Thoracic aorta endothelial cell (primary cell): ENCODE measurements at places on chromosomes 11 and 22. TPM values are rescaled to one million over a fixed set of nuclear protein-coding genes. Genes with fewer than 3 reads are reported as not detected.

Gene OR4A16
- not detected in 2 replicates for total RNA-seq

Gene OR10G6
- total RNA-seq = not detected in 2 replicates

Gene CKAP5
- 124 and 152 TPM in 2 replicates for total RNA-seq

Gene ART1
- total RNA-seq = not detected in 2 replicates

Gene SCO2
- 2.0 and 2.4 TPM in 2 replicates for total RNA-seq
